ENCODE measurements at places on chromosomes 6 and 20.

DNA sequence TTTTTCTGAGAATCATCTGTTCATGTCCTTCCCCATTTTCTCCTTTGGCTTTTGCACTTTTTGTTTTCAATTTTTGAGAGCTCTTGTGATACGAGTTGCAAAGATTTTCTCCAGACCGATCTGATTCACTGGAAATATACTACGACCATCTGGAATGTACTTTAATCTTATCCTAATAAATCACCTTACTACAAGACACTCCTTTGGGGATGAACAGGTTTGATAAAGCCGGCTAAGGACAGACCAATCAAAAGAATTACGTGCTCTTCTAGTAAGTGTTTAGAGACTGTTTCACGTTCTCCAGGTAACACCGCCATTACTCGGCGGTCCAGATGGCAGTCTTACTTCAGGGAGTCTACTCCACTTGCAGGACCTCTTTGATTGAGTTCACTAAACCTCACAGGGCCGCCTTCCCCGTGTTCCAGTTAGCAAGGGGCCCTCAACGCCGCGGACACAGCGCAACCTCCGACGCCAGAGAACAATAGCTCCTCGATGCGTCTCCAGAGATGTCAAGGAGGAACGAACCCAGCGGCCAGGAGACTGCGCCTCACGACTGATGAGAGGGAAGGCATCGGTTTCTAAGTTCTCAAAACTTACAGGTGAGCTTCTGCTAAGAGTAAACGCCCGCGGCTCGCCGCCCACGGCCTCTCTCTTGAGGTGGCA, 920 bp upstream of the WTAP start:
- DNase-seq: no peak

GRCh38 chr20:32858701-32859372, at the start of gene EFCAB8:
Gene EFCAB8, plus strand, starts transcription at chr20:32858923. Its CDS starts 4,870 bp downstream, at chr20:32863793.
- no peak for DNase-seq

DNA sequence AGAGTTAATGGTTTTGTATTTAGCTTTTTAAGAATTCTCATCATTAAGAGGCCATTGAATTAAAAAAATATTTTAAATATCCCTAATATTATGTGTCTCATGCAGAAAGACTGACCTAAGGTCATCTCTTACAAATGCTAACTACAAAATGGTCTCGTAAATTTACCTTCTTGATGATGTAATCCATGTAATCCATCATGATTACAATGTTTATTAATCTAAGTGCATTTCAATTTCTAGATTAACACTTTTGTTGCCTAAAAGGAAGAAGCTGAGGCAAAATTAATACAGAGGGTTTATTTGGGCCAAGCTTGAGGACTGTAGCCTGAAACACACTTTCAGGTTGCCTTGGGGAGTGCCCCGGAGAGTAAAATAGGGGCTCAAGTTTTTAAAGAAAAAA, 18.4 kb downstream of the DUSP22 start:
- no peak for DNase-seq

GRCh38 chr6:126054258-126054702, 67.9 kb downstream of the TRMT11 start:
- no peak for DNase-seq

- DNase-seq: no peak
Measured at GRCh38 chr6:129754750-129755149, 44.8 kb upstream of the ARHGAP18 start.

DNA sequence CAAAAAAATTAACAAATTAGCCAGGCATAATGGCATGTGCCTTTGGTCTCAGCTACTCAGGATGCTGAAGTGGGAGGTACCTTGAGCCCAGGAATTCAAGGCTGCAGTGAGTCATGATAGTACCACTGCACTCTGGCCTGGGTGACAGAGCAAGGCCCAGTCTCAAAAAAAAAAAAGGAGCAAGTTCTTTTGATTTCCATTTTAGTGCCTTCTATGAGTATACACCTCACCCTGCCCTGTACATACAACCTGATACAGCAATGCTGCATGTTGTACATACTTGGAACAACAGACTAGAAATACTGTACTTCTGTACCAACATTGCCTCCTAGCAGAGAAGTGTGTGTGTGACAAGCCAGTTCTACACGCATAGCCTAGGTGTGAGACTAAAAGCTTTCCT, 97.3 kb upstream of the CARMIL1 start:
- no peak for DNase-seq

DNA sequence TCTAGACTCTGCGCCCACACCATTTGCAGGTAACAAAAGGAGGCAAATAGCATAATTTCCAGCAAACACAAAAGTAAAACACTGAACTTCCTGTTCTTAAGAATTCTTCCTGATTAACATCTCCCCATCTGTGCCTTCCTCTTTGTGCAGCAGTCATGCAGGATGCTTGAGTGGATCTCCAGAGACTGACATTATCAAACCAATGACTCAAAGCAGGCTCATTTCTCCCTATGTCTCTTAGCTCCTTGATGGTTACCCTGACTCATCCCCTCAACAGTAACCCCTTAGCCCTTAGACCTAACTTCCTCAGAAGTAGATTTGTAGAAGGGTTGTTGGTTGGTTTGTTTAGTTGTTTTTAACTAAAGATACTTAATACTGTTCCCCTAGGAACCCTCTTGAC, 137.0 kb upstream of the RIN2 start:
- DNase-seq: peak; percentile 10

GRCh38 chr20:8744228-8744844, 324.6 kb upstream of the PLCB4 start:
- no peak for DNase-seq

- DNase-seq: no peak
Measured at GRCh38 chr6:157611406-157611805, 211.6 kb upstream of the SNX9 start.

DNA sequence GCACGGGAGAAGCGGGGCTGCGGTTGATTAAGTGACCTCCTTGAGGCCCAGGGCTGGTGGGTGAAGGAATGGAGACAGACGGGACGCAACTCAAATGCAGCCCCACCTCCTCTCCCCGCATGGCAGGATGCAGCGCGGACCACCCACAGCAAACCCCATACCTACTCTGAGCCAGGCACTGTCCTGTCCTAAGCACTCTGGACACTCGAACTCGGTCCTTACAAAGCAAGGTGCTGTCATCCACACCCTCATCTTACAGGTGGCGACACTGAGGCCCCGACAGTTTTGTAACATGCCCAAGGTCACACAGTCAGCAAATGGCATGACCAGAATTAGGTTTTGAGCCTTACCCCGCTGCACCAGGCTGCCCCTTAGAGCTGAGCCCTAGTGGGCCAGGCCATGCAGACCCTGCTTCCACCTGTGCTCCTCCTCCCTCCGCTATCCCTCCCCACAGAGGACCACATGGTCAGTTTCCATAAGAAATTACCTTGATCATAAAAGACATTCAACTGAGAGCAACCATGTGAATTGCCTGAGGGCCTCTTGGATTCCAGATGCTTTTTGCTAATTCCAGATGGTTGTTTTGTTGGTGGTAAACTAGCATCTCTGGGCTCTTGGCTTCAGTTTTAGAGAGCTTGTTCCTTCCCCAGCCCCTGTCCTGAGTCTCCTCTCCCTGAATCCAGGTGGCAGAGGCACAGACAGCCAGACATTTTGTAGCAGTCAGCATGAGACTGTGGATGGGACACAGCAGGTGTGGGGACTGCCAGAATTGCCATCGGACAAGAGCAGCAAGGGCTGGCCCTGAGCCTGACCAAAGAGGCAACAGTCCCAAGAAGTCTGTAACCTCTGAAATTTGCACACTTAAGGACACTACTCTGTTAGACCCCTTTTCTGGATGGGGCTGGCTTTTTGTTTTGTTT, 171.9 kb upstream of the PMEPA1 start:
- DNase-seq: no peak

DNA sequence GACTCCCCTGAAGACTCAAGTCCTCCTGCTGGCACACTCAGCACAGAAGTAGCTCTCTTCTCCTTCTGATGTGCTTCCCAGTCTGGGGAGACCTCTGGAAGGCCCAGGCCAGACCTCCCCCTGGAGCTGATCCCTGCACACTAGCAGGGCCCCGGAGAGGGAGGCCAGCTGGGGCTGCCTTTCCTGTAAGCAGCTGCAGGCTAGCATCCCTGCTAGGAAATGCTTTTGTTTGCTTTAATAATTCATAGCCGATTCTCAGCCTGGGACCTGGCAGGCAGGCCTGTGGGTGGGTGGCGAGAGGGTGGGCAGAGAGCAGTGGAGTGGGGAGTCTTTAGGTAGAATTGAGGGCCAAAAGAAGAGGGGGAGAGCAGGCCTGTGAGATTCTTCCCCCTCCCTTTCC, 5.2 kb downstream of the EBF4 start:
- DNase-seq: no peak

DNA sequence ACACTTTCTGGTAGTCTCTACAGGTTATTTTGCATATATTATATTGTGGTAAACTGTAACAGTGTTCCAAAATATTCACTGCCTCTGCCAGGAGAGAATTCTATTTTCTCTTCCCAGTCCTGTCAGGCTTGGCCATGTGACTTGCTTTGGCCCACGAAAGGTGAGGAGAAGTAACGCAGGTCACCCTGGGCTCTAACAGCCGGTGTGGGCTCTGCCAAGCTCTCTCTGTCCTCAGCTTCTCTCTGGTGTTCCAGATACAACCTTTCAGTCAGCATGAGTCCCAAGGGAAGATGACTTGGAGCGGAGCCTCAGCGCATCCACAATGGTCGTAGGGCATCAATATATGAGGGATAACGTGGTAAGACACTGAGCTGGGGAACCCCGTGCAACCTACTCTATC, 113.0 kb upstream of the RREB1 start:
- DNase-seq: no peak

DNA sequence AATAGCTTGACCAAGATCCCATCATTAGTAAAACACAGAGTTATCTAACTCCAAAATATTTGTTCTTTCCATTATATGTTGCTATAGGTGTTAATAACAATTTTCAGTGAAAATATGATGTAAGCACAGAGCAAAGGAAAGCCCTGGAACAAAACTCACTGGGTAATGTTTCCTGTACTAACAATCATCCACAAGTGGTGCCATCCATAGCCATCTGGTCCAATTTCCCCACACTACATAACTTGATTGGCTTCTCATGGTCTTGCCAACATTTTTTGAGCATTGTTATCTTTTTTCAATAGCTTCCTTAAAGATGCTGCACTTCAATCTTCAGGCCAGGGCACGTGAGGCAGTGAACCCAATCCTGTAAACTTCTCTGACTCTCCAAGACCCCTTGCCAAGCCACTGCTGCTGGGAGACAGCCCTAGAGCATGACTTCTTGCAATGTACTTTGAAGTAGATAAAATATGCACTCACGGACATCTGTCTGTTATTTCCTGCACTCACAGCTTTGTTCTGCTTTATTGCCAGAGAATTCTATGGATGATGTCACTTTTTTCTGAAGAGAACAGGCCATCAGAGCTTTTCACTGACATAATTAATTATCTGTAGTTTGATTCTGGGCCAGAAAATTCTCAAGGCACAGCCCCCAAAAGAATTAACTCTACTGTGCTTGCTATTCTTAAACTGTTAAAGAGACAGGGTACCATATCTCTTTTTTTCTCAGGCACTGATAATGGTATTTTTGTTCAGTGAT, 97.5 kb upstream of the TMEM30A start:
- DNase-seq: no peak

DNA sequence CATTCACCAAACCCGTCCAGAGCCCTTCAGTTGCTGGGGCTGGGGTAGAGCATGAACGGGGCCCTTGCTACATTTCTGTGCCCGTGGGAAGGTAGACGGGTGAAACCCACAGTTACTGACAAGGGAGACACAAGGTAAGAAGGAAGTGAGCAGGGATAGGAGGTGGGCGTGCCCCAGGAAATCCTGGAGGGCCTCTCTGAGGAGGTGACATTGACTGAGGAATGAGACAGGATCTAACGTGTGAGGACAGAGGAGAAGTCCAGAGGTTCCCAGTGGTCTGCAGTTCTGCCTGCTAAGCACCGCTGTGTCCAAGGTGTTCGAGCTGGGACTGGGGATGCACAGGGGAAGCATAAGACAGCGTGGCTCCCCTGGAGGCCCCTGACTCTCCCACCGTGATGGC, 378.8 kb downstream of the CDH4 start:
- no peak for DNase-seq

GRCh38 chr6:13397359-13398068, 69.2 kb upstream of the TBC1D7 start:
- DNase-seq: no peak

DNA sequence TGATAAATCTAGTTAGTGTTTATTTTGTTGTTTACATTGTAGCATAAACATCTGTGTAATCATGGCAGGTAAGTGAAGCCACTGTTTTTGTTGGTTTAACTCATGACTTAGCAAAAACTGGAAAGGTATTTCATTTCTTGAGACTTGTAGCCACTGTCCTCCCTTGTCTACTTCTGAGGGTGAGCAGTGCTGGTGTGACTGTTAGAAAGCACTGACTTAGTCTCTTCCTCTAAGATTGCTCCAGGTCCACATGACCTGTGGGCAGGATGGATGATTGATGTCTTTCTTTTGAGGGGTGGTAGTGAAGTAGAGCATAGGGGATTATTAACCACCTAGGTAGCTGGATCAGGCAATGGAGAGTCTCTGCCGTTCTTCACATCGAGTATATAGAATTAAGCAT, 203.8 kb downstream of the ARID1B start:
- no peak for DNase-seq

DNA sequence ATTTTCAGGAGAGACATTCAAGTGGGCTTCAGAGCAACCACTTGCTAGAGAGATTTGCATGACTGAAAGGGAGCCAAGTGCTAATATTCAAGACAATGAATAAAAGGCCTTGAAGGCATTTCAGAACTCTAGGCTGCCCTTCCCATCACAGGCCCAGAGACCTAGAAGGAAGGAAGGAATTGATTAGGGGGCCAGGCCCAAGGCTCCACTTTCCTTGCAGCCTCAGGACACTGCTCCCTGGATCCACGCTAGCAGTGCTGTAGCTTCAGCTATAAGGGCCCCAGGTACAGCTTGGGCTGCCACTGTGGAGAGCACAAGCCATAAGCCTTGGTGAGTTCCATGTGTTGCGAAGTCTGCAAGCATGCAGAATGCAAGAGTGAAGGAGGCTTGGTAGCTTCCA, 731.9 kb upstream of the FLRT3 start:
- DNase-seq: no peak

GRCh38 chr6:17149571-17149970, 47.7 kb downstream of the STMND1 start:
- DNase-seq: no peak

- DNase-seq: no peak
Measured at GRCh38 chr6:28757429-28758045, 166.2 kb downstream of the TRIM27 start.

DNA sequence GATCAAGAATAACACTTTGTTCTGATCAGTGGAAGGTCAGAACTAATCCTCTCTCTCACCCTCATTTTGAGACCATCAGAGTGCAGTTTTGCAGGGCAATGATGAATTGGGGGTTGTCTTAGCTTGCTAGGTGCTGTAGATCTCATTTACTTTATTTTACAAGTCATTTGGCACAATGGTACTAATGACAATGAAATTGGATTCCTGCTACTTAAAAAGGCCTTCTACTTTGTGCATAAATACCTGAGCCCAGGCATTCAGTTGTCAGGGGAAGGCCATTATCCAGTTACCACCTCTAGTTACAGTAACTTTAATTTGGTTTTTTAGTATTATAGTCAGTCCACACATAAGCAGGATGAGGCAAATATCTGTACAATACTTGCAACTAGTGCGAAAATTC, 240.0 kb downstream of the HDGFL1 start:
- DNase-seq: no peak

Measured in GDM1 (cell line).